Activated T-cell treated with anti-CD3 and anti-CD28 coated beads for 4 hours (primary cell): ENCODE measurements at places on chromosomes 6 and 20.

GRCh38 chr6:45756606-45757005, 259.1 kb downstream of the CLIC5 start:
- DNase-seq, result no peak

DNA sequence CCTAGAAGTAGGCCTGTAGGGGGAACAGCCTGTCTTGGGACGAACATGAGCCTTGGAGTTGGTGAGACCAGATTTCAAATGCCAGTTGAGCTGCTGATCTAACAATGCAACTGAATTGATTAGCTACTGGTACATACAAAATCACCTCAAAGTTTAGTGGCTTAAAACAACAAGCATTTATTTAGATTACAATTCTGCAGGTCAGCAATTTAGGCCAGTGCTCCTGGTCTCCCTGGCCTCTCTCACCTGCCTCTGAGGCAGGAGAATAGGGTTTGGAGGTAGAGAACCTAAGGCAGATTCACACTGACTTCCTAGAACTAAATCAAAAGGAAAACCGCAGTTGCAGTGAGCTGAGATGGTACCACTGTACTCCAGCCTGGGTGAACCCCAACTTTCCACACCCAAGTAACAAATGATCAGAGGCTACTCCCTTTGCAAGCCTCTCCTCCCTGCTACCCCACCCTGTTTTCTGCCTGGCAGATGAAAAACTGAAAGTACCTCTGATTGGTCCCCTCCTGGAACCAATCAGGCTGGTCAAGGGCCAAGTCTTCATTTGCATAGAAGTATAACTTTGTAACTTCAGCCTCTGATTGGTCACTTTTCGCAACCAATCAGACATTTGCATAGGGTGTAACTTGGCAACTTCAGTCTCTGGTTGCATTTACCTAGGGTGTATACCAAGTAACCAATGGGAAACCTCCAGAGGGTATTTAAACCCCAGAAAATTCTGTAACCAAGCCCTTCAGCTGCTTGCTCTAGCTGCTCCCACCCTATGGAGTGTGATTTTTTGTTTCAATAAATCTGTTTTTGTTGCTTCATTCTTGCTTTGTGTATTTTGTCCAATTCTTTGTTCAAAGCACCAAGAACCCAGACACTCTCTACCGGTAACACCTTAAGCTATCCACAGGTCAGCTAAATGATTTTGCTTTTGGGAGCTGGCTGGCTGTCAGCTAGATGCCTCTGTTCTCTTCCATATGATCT, 8.1 kb upstream of the UBR2 start:
- DNase-seq, result no peak

GRCh38 chr6:159404296-159404695, 235.1 kb downstream of the FNDC1 start:
- no peak for DNase-seq

GRCh38 chr6:89217299-89217910, at the start of gene GABRR1:
GABRR1 (minus strand) TSS chr6:89217358; CDS start chr6:89217322, 36 bp downstream.
- no peak for DNase-seq

DNA sequence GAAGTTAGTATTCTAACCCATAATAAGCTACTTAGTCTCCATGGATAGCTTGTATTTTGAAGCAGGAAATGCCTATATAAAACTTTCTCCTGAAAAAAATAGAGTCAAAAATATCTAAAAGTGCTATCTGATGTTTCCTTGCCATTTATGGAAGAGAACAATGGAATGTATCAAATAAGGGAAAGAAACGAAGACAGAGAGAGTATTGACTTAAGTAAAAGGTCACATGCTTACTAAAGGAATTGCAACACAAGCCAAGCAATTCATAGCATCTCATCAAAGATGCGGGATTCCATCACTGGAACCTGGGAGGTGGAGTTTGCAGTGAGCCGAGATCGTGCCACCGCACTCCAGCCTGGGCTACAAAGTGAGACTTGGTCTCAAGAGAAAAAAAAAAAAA, 112.9 kb upstream of the DTNBP1 start:
- no peak for DNase-seq

- DNase-seq, result no peak
Observed at GRCh38 chr20:416950-417800, 9.1 kb downstream of the RBCK1 start.

- DNase-seq, result no peak
Observed at GRCh38 chr6:75331151-75331550, 46.6 kb upstream of the TMEM30A start.

DNA sequence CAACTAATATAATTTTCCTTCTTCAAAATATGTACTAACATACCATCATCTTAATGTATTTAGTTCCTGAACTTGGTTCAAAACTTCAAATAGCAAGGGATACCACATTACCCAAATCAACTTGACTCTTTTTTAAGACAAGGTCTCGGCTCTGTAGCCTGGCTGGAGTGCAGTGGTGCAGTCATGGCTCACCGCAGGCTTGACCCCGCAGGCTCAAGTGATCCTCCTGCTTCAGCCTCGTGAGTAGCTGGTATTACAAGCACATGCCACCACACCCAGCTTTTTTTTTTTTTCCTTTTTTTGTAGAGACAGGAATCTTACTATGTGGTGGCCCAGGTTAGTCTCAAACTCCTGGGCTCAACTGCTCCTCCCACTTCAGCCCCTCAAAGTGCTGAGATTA, 55.9 kb upstream of the LYRM2 start:
- DNase-seq, result no peak

DNA sequence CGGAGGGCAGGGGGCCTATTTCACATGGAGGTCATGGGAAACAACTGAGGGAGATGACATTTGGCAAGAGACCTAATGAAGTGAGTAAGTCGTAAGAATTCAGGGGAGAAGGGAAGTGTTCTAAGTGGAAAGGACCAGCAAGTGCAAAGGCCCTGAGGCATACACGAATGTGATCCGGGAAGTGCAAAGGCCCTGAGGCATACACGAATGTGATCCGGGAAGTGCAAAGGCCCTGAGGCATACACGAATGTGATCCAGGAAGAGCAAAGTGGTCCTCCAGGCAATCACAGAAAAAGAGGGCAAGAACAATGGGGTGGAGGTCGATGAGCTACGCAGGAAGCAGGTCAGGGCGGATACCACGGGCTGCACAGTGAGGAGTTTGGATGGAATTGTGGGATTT, 24.2 kb upstream of the EXOC2 start:
- no peak for DNase-seq

DNA sequence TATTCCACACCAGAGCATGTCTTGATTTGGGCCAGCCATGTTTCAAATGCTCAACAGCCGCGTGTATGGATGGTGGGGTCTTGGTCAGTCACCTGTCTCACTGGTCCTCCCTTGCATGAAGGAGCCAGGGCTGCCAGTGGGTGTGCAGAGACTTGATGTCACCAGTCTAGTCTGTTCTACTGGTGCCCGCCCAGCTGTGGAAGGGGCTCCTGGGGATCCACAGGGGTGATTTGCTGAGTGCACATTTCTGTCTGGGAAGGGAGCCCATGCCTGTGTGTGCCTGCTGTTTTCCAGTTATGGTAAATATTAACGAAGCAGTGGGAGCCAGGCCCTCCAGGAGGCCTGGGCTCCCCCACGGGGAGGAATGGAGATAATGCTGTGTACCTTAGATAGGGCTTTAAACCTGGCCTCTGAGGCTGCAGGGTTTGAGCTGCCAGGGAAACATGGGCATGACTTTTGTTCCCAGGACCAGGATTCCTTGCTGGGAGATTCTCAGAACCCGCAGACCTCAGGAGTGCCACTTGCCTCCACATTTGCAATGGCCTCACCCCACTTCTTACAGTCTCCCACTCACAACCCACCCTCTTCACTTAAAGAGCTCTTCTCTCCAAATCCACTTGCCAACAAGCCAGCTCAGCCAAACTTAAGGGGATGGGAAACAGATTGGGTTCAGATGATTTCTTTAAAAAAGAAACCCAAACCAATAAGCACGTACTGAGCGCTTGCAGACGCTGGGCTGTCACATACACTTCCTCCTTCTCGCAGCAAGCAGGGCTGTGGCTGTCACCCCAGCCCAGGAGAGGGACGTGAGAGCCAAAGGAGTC, 54.1 kb downstream of the VEGFA start:
- no peak for DNase-seq

GRCh38 chr20:45695496-45695895, 6.3 kb upstream of the WFDC13 start:
- no peak for DNase-seq

GRCh38 chr6:47402081-47402480, 75.5 kb upstream of the CD2AP start:
- no peak for DNase-seq

- DNase-seq, result no peak
Observed at GRCh38 chr6:75579951-75580350, 21.7 kb upstream of the SENP6 start.

GRCh38 chr6:21885111-21885510, 291.6 kb downstream of the SOX4 start:
- DNase-seq, result no peak
